Prostate gland (tissue), 2 donors: ENCODE measurements at places on chromosomes 2 and 18. TPM values are rescaled to one million over a fixed set of nuclear protein-coding genes. Genes with fewer than 3 reads are reported as not detected.

The IMPA2 gene
- 16.6 TPM for total RNA-seq

The FAP gene
- total RNA-seq: 2.0 TPM

The WNT10A gene
- total RNA-seq: 3.6 TPM

The RFTN2 gene
- total RNA-seq: 2.3 TPM

The SNED1 gene
- 32.0 TPM for total RNA-seq

The GAREM1 gene
- 9.5 TPM for total RNA-seq

The UPP2 gene
- not detected for total RNA-seq

The REG3G gene
- total RNA-seq: not detected

The LRRC30 gene
- not detected for total RNA-seq

The CDKL4 gene
- total RNA-seq: not detected

The IGFBP2 gene
- 250 TPM for total RNA-seq

The CHRNG gene
- not detected for total RNA-seq

The IL18RAP gene
- 0.14 TPM for total RNA-seq

The RAB6C gene
- total RNA-seq: 2.4 TPM

The IL1F10 gene
- total RNA-seq: not detected

The COLEC12 gene
- 11.1 TPM for total RNA-seq

The ITPRIPL1 gene
- 8.9 TPM for total RNA-seq

The AFF3 gene
- total RNA-seq: 113 TPM
